ENCODE measurements at places on chromosomes 12 and 14.

GRCh38 chr14:68694516-68695235, 98.2 kb downstream of the ZFP36L1 start:
- no peak for DNase-seq

- DNase-seq = no peak
Measured at GRCh38 chr14:65986041-65986440, 500.1 kb upstream of the CCDC196 start.

DNA sequence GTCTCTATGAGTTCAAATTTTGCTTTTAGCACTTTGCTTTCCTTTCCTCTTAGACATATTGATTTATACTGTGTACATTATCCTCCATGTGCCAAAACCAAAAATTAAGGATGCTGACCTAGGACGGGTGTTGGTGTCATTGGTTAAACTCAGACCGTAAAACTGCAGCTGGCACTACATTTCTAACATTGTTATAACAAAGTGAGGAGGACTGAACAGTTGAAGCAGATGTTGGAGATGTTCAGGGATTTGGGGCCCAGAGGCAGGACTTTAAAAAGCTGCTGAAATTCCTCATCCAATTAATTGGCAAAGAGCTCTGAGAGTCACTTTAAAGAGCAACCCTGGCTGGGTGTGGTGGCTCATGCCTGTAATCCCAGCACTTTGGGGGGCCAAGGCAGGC, 72.4 kb downstream of the TMTC1 start:
- no peak for DNase-seq

GRCh38 chr12:118606690-118607089, 230.3 kb downstream of the SUDS3 start:
- no peak for DNase-seq

DNA sequence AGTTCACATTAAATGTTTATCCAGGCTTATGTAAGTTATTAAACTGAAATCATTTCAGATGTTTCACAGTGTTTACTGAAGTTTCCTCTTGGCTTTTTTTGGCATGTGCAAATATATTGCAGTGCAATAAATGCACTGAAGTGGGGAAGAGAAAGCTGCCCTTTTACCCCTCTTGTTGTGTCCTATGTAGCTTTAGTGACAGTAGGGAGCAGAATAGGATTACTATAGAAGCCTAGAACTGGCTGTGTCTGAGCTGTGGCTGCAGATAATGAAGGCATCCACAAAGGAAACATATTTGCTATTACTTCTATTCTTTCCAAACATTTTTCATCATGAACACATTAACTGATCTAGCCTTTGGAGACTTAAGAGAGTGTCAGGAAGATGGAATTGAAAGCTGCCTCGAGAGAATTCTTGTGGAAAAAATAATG, 24.1 kb upstream of the CNTN1 start:
- peak; percentile 25 for DNase-seq

GRCh38 chr12:13368431-13368830, 171.9 kb downstream of the EMP1 start:
- no peak for DNase-seq

DNA sequence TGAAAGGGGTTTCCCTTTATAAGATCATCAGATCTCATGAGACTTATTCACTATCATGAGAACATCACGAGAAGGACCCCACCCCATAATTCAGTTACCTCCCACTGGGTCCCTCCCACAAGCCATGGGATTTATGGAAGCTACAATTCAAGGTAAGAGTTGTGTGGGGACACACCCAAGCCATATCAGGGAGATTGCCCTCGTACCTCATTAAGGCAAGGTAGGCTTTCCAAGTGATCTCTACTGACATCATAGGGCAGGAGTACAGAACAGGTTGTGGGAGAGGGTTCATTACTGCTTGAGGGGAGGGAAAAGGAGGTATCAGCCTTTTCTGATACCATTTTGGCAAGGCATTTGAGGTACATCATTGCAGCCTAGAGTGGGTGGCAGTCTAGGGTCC, 524.6 kb downstream of the PRKD1 start:
- no peak for DNase-seq

- DNase-seq = no peak
Measured at GRCh38 chr14:68020999-68021663, 201.6 kb downstream of the RAD51B start.

- DNase-seq = no peak
Measured at GRCh38 chr12:114672817-114673168, 11.2 kb downstream of the TBX3 start.

DNA sequence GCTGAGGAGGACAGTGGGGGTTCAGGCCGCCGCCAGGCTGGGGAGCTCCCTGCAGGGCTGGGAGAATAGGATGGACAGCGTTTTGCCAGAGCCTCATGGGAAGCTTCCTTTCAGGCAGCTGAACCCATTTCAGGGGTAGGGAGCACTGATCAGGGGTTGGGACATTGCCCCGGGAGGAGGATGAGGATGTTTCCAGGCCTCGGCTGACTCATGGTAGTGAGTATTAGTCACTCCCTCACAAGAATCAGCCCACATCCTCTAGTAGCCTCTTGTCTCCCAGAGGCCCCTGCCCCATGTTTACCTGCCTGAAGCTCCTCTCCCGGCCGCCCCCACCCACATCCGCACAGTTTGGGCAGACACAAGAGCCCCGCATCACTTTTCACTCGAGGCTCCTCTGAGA, 89.8 kb downstream of the ZFP36L1 start:
- DNase-seq = no peak
